ENCODE measurements at places on chromosomes 3 and 15.

DNA sequence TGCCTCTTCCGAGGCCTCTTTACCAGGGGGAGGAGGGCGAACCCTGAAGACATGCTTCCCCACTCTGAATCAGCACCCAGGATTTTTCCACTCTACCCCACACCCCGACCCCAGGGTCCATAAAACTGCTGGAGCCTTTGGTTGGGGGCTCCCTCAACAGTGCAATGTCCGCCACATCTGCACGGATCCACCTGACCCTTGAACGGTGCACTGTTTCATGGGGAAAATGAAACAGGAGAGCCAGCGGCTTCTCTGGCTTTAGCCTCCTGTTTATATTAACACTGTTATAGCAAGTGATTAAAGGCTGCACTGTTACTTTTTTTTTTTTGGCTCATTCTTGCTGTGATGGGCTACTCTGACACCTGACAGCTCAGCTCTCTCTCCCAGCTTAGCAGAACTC, 124.1 kb upstream of the DLG1 start:
- no peak for DNase-seq

DNA sequence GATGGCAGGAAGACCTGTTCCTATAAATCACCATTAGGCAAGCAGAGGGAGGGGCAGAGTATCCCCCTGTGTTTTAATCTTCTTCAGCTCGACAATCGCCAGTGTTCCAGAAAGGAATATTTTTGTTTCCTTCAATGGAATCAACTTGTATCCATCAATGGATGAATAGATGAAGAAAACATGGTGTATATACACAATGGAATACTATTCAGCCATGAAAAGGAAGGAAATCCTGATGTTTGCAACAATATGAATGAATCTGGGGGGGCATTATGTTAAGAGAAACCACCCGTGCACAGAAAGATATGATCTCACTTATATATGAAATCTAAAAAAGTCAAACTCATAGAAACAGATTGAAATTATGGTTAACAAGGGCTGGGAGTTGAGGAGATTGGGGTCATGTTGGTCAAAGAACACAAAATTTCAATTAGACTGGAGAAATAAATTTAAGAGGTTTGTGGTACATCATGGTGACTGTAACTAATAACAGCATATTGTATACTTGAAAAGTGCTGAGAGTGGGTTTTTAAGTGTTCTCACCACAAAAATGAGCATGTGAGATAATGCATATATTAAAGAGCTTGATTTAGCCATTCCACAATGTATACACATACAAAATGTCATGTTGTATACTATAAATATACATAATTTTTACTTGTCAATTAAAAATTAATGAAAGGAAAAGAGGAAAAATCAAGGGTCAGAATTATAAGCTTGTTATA, 64.2 kb upstream of the ITGA11 start:
- DNase-seq, result no peak

DNA sequence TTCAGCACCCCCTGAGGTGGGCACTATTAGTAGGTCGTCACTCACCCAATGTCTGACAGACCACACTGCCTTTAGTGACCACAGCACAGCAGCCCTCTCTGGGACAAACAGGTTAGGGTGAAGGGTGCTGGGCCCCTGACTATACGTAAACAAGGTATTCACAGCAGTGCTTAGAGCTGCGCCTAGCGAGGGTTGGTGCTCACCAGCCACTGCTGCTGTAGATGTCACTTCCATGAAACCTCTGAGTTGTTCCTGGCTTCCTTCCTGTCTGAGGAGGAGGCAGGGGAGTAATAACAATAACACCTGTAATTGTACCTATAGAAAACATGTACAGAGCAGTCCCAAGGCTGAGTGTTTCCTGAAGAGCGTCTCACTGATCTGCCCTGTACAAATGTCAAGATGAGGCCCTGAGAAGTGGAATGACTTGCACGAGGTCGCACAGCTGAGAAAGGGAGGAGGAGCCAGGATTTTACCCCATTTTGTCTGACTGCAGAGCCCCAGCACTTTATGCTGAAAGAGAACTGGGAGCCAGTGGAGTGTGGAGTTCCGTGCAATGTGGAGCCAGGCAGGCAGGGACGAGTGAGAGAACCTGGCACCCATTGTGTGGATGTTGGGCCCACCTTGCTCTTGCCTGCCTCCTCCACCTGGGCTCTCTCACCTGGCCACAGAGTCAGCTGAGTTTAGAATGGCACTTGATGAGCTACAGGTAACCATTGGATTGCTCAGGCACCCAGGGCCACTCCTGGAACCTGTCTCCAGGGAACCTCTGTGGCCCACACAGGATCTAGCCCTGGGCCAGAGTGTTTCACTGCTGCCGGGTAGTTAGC, 93.8 kb downstream of the DNAJB8 start:
- DNase-seq, result no peak

DNA sequence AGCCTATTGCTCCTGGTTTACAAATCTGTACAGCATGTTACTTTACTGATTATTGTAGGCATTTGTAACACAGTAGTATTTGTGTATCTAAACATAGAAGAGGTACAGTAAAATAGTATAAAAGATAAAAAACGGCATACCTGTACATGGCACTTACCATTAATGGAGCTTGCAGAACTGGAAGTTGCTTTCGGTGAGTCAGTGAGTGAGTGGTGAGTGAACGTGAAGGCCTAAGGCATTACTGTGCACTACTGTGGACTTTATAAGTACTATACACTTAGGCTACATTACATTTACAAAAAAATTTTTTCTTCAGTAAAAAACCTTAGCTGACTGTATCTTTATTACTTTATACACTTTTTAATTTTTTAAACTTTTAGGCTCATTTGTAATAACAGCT, 90.9 kb downstream of the RAP2B start:
- no peak for DNase-seq

DNA sequence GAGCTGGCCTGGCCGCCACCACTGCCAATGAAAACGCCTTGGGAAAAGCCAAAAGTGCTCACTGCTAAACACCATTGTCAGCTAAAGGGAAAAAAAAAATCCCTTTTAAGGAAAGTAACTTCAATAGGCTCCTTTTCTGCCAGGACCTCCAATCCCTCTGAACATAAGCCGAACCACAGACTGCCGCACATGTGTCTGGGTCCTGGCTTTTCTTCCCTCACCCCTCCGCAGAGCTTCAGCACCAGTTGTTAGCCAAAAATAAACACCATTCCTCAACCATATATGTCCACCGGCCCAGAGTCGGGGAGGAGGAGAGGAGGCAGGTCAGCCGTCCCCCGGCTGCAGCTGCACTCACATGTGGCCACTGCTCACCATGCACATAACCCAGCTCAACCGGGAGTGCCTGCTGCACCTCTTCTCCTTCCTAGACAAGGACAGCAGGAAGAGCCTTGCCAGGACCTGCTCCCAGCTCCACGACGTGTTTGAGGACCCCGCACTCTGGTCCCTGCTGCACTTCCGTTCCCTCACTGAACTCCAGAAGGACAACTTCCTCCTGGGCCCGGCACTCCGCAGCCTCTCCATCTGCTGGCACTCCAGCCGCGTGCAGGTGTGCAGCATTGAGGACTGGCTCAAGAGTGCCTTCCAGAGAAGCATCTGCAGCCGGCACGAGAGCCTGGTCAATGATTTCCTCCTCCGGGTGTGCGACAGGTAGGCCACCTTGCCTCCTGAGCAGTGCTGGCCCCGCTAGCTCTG, at the start of gene FBXL22:
FBXL22 (plus strand) TSS at position 350 of the 753 bp plus-strand sequence; CDS start at position 356, 6 bp downstream.
- no peak for DNase-seq

DNA sequence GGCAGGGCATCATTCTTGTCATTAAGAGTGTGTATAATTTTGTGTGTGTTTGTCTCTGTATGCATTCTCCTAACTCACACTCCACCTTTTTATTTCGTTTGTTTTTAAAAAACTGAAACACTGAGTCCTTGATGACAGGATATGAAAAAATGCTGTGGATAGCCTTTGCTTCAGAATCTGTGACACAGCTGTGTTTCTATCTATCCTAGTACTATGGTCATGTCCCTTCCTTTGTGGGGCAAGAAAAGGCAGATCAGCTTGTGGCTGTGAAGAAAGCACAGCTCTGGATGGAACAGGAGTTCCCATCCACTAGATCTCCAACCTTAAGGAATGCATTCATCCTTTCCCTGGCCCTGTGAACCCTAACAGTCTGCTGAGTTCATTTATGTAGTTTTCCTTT, 60.3 kb downstream of the OTOL1 start:
- DNase-seq, result no peak

DNA sequence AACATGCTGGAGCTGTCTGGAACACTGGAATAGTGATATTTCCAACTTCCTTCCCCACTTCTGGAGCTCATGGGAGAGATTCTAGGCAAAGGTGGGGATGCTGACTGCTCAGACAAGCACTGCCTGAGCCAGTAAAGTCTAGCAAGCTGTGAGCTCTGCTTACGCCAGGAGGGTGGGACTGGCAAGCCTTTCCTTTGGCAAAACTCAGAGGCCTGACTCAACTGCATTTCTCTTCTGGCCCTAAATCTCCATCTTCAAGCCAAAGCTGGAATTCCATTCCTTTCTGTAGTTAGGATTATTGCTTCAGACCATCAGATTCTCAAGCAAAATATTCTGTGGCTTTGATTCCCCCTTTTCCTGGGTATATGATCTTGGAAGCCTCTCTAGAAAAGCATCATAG, 20.3 kb upstream of the EPB42 start:
- DNase-seq, result no peak

All from smooth muscle cell of the brain vasculature (primary cell).